Stomach (tissue), 19 donors: ENCODE measurements at places on chromosomes 7 and 10. TPM values are rescaled to one million over a fixed set of nuclear protein-coding genes. Genes with fewer than 3 reads are reported as not detected.
A peak's percentile ranks its signal among the peaks of the same experiment; 100 is the strongest.

DNA sequence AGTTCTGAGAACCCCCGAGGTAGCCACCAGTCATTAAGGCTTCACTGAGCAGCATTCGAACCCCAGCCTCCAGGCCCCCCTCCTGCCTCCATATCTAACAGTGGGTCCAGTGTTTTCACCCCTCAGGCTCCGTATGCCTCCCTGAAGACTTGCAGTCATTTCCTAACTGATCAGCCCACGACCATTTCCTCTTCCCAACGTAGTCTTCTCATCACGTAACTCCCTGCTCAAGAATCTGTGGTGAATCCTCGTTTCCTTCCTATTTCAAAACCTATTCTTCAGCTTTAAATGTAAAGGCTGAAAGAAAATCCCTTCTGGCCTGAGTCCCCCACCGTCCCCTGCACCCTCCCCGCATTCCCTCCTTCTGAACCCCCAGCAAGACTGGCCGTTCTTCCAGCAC is 21.1 kb downstream of the FRMD4A start:
- no peak for DNase-seq

DNA sequence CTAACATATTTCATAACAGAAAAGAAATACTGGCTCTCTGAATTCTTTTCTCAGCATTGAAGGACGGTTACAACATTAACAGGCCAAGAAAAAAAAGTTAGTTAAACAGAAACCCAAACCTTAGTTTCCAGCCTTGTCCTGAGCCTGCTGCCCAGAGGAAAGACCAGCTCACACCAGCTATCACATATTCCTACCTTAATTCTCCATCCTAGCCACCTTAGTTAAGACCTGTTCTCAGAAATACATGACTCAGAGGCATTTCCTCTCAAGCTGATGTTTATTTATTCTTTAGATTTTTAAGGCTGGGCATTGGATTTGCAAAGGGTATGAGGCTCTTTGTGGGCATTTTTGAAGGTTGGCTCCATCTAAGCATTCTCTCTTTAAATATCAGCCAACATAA is 34.3 kb upstream of the ADAM12 start:
- DNase-seq = no peak

ANKRD61 gene
- not detected for total RNA-seq

GRCh38 chr10:20233423-20233822 is 417.2 kb downstream of the PLXDC2 start:
- DNase-seq = no peak

DNA sequence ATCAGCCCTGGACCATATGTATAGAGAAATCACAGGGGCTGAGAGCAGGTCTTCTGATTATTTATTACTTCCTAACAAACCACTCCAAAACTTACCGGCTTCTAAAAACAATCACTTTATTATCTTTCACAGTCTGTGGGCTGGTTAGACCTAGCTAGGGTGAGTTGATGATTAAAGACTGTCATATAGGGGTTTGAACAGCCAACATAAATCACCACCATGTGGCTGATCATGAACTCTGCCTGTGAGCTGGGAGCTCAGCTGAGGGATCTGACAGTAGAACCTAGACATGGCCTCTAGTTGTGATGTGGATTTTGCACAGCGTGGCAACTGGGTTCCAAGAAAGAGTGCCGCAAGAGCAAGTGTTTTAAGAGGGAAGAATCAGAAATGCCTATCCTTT is 305.4 kb downstream of the CSTF2T start:
- DNase-seq = no peak

AKR1C4 gene
- not detected for total RNA-seq

DNA sequence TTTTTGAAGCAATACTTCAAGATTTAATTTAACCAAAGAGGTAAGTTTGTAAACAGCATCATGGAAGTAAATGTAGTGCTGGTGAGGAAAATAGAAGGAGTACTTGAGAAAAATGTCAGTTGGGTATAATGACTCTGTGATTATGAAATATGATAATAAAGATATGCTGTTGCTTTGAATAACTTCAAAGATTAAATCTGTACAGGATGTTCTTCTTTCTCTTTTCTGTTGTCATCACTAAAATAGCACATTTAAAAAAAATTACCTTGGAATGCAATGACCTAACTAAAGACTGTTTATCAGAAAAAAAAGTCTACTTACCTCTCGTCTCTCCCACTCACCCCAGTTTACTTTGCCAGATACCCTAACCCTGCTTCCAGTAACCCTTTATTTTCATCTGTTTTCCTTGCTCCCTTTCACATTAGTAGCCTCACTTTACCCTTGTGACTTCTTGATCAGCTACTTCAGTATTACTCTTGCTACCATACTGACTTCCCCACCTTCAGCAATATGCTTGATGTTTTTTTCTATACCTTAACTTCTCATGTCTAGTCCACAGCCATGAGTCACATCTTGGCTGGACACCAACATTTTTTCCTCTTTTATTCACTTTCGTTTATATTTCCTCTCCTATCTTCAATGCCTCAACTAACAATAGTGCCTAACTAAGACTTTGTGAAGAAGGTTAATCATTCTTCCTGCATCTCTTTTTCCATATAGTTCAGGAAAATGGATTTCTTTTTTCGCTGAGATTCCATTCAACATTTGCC is 29.7 kb upstream of the TAS2R16 start:
- DNase-seq = no peak

EPHA1 gene
- 7.6 TPM for total RNA-seq

DNA sequence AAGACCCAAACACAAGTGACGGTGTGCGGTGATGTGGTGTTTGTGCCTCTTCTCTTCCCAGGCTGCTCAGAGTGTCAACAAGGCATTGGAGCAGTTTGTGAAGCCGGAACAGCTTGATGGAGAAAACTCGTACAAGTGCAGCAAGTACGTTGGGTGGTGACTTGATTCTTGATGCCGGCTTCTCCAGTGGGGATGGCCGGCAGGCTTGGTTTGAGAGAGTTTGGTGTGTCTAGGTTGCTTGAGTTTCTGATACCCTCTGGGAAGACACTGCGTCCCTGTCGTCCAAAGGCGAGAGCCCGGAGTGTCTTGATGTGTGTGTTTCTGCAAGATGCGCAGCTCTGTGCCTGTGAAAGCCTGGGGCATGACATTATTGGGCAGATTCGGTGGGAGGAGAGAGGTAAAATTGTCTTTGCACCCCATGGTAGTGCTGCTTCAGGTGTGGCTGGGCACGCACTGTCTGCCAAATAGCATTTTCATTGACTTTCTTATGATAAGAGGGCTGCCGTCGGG is 111.8 kb downstream of the ANKRD61 start:
- no peak for DNase-seq

DNA sequence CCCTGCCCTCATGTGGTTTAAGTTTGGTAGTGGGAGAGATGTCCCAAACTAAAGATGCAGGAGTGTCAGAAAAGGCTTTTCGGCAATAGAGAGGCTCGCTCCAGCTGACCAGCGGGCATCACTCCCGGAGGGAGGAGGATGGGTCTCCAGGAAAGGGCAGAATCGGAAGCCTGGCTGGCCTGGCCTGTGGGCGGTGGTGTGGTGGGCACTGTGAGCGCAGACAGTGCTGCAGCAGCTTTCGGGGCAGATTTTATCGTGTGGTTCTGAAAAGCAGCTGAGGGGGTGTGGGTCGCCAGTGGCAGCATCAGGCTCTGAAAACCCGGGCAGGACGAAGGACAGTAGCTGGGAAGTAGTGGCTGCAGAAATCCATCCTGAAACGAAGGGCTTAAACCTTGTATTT is 12.8 kb downstream of the BNIP3 start:
- DNase-seq = no peak

CCDC6 gene
- 13.9 TPM for total RNA-seq

DNA sequence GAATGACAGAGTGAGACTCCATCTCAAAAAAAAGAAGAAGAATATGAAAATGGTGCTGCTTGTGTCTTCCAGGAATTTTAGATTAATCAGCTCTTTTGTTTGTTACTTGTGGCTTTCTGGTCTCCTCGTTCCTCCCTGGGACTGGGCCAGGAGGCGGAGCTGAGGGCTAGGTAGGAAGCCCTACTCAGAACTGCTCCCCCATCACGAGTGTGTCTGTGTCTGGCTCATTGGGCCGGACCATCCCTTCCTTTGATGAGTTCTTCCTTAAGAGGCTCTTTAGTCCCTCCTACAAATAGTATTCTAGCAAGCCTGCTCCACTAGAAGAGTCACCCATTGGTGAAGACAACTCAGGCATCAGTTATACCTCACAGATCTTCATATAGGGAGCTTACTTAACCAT is 56.8 kb upstream of the YAE1 start:
- DNase-seq = no peak

MNX1 gene
- not detected for total RNA-seq

PTPRN2 gene
- total RNA-seq = 35.8 TPM

- no peak for DNase-seq
Observed at GRCh38 chr10:59346321-59346720, 16.0 kb downstream of the FAM13C start.

- no peak for DNase-seq
Observed at GRCh38 chr7:96708872-96709271, 774 bp downstream of the SEM1 start.

RAB19 gene
- not detected for total RNA-seq

- DNase-seq = no peak
Observed at GRCh38 chr10:74917481-74918077, 91.2 kb downstream of the KAT6B start.

GNGT1 gene
- not detected for total RNA-seq

MUC3A gene
- total RNA-seq = 2.2 TPM

- DNase-seq = no peak
Observed at GRCh38 chr7:37187179-37187578, 261.5 kb downstream of the ELMO1 start.

RBM20 gene
- not detected for total RNA-seq

DNA sequence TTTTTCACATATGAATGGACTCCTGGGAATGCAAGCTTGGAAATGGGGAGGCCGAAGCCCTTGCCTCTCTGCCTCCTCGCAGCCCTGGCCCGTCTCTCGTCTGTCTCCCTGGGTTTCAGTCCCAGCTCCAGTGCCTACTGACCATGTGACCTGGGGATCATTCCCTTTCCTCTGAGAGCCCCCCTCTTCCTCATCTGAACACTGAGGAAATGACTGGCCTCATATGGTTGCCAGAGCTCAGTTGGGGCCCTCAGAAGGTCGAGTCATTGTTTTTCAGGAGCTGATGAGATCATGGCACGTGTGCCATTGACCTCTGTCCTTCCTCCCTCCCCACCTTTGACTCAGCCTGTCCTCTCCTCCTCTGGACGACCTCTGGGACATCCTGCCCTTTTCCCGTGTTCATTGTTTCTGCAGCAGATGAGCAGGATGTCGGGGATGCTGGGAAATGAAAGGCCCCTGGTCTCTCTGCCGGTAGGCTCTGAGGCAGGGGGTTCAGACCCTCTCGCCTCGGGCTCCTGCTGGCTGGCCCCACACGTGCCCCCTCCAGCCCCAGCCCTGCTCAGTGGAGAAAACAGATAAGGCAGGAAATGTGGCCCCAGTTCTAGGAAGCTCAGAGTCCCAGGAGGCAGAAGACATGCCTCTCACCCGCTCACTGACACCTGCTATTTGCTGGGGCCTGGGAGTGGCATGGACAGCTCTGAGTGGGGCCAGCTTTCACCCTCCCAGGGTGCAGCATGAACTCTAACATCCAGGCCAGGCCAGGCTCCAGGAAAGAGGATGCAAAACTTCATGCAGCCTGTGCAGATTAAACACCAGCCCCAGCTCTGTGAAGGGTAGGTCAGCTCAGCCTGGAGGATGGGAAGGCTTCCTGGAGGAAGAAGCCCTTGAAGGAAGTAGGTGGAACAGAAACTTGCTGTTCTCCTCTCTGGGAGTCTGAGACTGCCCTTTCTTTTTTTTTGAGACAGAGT is 8.3 kb upstream of the PPP1R35 start:
- peak; percentile 78 for DNase-seq

CALCR gene
- total RNA-seq = not detected

FBXL13 gene
- total RNA-seq = 5.8 TPM

DNA sequence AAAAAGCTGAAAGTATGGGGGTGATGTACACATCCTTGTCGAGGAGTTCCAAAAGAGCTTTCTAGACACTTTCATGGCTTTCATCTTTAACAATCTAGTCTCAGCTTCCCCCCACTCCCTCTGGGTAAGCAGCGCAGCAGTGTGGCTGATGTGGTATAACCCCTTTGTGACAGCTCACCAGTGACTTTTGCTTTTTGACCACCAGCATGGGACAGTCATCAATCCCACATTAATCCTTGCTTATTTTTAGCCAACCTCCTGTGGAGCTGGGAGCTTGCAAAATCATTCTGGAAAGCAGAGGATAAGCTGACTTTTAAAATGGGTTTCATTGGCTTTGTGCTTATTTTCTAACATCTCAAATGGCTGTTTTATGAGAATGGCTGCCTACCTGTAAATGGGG is 272.7 kb downstream of the HDAC9 start:
- DNase-seq = no peak

NXPH1 gene
- not detected for total RNA-seq

GRCh38 chr10:125152450-125153368 is 7.7 kb downstream of the CTBP2 start:
- DNase-seq = peak; percentile 72

DNA sequence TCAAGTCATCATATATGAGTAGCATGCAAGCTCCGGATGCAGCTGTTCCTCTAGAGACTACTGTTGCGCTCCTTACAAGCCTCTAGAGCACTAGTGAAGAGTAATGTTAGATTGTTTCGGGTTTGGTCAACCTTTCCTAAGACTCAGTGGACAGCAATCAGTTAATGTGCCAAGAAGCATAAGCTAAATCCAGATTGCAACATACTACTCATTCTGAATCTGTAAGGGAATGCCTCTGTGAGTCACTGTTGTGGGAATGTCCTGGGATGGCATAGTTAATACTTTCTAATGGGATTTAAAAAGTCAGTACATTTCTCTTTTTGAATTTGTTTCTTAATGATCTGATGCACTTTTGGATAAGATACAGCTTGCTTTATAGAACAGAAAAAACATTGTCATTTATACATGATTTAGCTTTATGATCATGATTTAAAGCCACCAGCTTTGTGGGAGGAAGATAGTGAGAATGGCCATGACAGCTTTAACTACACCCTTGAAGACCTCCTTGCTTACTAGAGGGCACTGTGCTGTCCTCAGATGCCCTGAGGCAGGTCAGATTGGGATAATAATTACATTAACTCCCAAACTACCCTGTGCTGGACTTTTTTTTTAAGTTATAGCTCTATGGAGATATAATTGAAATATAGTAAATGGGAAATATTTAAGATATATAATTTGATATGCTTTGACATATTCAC is 138.4 kb downstream of the SDK1 start:
- peak; percentile 7 for DNase-seq

DNA sequence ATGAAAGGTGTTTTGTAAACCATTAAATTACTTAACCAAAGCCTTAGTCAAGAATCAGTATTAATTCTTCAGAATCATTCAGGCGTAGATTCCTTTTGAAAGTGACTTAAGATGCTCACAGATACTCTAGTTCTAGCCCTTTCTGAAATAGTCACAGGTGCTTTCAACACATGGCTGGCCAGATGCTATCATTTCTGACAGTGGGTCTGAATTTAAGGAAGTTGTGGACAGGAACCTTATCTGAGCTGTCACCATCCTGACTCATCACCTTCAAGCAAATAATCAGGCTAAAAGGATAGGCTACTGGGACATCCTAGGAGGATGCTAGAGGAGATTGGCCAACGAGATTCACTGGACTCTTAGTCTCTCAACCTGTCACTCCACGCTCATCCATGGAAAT is 501.5 kb downstream of the LRMDA start:
- DNase-seq = no peak
